ENCODE measurements at places on chromosomes 7 and 10.

DNA sequence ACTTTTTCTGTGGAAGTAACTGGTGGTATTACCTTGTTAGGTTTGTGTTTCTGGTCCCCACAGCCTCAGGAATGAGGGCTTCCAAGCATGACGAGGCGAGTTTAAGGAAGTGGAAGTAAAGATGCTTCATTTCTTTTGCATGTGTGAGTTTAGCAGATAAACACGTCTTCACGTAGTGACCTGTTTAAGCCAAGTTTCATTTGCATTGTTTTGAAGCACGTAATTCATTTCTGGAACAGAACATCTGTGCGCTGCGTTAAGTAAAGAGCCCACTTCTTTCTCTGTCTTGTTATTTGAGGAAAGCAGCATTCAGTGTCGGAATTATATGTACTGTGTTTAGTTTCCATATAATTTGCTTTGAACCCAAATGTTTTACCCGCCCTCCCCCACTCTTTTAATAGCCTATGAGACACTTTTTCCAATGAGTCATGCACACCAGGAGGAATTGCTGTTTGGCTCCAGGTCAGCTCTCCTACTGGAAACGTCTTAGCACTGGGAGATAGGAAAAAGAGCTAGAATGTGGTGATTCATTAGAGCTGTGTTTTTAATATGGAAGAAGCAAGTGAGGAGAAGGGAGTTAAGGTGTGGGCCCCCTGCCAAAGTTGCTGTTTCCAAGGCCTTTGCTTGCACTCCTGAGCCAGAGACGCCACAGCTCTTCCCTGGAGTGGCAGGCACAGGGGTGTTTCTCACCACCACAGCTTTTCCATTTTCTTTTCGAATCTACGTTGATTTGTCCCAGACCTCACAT is 36.7 kb downstream of the BTBD16 start:
- peak; percentile 99 for DNase-seq

DNA sequence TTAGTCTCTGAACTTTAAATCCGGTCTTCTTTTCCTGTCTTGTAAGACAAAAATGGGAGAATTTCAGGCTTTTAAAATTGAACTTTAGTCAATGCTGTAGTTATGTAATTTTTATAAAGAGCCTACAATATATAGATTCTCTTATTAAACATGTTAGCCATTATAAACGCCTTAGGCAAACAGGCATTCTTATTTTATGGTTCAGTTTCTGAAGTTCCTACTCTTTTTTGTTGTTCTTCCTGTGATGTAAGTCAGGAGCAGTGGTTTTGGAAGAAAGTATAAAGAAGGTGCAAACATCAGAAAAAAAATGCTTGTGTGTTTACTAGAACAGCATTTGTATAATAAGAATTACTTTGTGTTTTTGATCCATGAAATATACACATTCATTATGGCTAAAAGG is 41.6 kb downstream of the BICC1 start:
- peak; percentile 14 for DNase-seq

- DNase-seq = peak; percentile 23
Measured at GRCh38 chr7:81715984-81716588, 53.8 kb downstream of the HGF start.

- no peak for DNase-seq
Measured at GRCh38 chr10:38146579-38147333, 52.6 kb downstream of the ZNF37A start.

GRCh38 chr10:10367264-10367663 is 650.4 kb upstream of the CELF2 start:
- DNase-seq = no peak

- peak; percentile 45 for DNase-seq
Measured at GRCh38 chr7:90596671-90597562, 796 bp downstream of the CDK14 start.

GRCh38 chr7:22666732-22667131 is 60.3 kb upstream of the IL6 start:
- peak; percentile 57 for DNase-seq

DNA sequence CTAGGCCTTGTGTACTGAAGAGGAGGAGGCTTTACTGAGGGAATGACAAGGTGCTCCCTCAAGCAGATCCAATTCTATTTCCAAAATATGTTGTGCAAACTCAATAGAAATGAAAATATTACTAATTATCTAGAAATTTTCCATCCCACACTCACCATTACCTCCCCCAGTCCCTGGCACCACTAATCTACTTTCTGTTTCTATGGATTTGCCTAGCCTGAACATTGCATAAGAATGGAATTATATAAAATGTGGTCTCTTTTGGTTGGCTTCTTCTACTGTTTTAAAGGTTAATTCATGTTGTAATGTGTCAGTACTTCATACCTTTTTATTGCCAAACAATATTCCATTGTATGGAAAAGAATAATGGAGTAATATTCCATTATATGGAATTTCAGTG is 18.7 kb upstream of the NUB1 start:
- DNase-seq = no peak

GRCh38 chr10:1731592-1731991 is 5.7 kb downstream of the ADARB2 start:
- no peak for DNase-seq

DNA sequence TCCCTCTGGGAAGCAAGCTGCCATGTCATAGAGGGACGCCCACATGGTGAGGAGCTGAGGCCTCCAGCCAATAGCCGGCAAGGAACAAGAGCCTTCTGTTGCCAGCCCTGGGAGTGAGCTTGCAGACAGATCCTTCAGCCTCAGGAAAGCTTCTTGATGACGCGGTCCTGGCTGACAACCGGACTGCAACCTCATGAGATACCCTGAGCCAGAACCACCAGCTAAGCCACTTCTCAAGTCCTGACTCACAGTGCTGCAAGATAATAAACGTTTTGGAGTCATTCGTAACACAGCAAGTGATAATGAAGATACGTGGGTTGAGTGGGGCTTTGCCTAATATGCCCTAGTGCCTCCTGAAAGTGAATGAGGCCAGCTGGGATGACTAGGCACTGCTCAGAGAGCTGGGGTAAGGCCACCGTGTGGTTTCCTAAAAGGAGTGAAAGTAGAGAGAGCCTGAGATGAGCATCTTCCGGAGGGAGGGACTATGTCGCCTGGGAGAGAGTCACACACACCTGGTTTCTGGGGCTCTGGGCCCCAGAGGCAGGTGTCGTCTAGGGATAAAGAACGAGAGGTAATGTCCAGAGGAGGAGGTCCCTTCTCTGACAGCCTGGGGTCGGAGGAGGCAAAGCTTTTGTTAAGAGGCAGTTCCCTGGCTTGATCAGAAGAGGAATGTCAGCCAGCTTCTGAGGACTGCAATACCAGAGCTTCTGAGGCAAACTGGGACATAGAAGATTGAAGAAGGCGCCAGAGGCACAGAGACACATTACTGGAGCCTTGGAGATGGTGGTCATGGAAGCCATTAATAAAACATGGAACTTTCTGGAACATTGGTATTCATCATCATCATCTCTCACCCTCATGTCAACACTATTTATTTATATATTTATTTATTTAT is 53.6 kb downstream of the PYROXD2 start:
- peak; percentile 98 for DNase-seq

DNA sequence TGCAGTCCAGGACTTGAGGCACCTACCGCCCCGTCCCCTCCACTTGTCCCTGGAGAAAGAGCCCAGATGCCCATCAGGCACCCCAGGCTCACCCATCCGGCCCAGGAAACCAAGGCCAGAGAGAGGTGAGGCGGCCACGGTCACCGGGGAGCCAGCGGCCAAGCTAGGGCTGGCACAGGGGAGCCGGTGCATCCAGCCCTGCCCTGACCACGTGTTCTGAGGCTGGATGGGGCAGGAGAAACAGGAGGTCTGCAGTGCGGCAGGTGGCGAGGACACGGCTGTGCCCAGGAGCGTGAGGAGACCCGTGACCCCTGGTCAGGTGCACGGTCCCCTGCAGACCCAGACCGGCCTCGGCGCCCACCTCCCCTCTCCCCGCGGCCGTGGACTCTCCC is 27.6 kb downstream of the UNCX start:
- no peak for DNase-seq

DNA sequence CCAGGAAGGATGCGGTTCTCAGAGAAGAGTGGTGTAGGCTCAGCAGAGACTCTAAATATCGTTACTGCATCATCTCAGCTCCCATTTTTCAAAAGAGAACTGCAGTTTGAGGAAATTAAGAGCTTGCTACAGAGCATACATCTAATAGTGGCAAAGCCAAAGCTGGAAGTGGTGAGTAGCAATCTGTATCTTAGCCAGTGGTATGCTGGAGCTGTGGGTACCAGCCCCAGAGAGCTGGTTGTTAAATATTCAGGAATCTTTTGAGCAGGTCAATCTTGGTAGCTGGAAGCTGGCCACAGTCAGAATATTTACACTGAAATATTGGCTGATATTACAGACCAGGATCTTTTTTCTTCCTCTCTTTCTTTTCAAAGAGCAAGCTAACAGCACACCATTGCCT is 88.4 kb upstream of the STEAP1B start:
- DNase-seq = no peak

DNA sequence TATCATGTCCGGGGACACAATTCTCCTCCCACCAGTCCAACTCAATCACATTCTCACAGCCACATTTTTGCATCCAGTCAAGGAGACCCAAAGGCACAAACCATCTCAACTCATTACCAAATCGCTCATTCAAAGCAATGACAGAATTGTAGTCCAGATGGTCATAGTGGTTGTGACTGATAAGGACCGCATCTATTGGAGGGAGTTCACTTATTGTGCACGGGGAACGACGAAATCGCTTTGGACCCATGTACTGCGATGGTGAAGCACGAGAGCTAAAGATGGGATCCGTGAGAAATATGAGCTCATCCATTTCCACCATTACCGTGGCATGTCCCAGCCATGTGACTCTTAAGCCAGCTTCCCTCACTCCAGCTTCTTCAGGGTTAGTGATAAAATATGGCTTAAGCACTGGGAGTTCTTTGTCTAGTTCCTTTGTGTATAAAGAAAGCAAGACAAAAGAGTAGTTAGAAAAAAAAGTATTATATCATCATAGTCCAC is 29.1 kb downstream of the NAPEPLD start:
- no peak for DNase-seq
